ENCODE measurements at places on chromosomes 11 and 22.
A peak's percentile ranks its signal among the peaks of the same experiment; 100 is the strongest.

DNA sequence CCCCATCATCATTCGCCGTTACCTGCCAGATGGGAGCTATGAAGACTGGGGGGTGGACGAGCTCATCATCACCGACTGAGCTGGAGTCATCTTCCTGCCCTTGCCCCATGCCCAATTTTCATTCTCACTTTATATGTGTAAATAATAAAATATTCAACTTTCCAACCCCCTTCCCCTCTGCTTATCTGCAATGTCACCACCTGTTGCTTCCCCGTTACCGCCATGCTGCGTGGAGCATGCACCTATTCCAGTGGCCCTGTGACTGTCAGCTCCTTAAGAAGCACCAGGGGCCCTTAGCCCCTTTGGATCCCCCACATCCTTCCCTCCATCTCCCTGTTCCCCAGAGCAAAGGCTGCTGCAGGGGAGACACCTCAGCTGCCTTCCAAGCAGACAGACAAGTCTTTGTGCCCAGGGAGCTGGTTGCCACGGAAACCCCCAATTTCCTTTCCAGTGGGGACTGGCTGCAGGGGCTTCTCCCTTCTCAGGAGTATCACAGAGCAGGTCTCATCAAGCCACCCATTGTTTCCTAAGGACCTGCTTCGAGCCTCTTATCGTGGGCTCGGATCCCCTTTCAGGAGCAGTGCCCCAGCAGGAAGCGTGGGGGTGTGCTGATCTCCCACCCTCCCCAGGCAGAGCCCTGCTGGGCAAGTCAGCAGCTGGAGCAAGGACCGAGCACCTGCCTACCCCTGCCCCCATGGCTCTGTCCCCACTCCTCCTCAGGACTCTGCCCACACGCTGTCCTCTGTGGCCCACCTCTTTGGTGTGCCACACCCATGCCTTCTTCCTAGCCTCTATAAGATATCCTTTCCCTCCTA is 14.3 kb downstream of the POLR2F start:
- no peak for DNase-seq

GRCh38 chr11:60338053-60338452 is 11.0 kb downstream of the MS4A6E start:
- DNase-seq, result no peak

- peak; percentile 12 for DNase-seq
Observed at GRCh38 chr11:48055292-48056132, 75.2 kb downstream of the PTPRJ start.

GRCh38 chr11:117822074-117823033 is 2.2 kb downstream of the FXYD2 start:
- no peak for DNase-seq

DNA sequence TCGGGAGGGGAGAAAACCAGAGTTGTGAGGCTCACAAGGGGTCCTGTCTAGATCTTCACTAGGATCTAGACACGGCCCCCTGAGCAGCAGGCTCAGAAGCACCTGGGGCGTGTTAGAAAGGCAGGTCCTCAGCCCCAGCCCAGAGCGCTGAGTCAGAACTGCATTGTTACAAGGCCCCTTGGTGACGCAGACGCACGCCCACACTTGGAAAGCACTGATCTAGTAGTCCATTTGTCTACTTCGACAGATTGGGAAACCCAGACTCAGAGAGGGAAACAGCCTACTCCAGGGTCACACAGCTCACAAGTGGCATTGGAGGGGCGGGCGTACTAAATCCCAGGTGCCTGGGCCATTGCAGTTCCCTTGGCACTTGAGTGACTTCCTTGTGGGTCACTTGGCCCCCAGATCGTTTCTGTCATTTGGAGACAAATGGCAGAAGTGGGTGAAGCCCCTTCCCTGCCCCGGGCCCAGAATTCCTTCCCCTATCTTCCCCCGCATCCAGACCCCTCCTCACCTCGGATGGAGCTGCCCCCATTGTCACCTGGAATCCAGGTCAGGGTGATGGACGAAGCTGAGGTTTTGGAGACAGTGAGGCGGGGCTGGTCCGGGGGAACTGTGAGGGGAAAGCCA is 110.8 kb downstream of the CEP164 start:
- DNase-seq, result no peak

DNA sequence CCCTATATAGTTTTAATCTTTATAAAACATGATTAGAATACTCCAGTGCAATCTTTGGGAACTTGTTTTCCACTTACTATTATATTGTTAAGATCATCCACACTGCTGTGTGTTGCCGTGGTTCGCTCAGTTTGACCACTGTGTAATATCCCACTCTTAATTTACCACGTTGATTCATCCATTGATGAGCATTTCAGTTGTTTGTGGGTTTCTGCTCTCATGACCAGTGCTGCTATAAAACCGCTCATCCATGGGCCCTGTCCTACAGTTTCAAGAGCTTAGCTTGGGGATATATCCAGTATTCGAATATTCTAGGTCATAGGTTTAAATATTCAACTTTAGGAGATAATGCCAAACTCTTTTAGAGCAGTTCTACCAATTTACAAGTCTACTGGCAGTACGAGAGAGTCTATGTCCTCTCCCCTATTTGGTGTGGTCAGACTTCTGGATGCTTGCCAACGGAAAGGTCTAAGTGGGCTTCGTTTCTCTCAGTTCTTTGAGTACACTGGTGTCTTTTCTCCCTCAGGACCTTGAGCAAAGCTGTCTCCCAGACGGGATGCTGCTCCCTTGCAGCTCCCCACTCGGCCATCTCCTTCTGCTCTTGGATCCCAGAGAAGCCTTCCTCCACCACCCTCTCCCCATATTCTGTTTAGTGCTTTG is 94.9 kb upstream of the ALX4 start:
- no peak for DNase-seq

GRCh38 chr11:83054904-83055380 is 16.8 kb downstream of the RAB30 start:
- no peak for DNase-seq

GRCh38 chr11:92531065-92531739 is 306.6 kb downstream of the FAT3 start:
- DNase-seq, result no peak

DNA sequence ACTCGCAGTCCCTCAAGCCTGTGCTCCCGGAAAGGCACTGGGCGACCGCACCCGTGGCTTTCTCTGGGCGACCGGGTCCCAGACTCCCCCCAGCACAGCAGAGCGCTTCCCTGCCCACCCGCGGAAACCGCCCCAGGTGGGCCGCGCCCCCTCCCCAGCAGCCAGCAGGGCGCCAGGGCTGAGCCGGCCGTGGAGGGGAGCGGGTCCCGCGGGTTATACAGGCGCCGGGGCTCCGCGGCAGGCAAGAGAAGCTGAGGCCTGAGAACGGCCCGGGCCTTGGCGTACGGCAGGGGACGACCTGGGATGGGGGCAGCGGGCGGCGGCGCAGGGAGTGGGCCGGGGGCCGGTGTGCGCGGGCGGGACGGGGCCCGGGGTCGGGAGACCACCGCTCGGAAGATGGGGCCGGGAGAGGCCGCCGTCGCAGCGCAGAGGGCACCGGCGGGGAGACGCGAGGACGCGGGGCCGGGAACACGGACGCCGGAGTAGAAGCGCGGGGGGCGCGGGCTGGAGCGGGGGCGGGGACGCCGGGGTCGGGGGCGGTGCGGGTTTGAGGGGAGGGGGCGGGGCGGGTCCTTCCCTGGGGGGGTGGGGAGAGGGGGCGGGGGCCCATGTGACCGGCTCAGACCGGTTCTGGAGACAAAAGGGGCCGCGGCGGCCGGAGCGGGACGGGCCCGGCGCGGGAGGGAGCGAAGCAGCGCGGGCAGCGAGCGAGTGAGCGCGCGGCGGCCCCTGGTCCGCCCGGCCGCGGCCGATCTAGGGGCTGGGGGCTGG is at the start of gene MDK:
MDK (plus strand) TSS at position 622 of the 771 bp plus-strand sequence. CDS start 389 bp downstream, outside the sequence.
- DNase-seq, result no peak

DNA sequence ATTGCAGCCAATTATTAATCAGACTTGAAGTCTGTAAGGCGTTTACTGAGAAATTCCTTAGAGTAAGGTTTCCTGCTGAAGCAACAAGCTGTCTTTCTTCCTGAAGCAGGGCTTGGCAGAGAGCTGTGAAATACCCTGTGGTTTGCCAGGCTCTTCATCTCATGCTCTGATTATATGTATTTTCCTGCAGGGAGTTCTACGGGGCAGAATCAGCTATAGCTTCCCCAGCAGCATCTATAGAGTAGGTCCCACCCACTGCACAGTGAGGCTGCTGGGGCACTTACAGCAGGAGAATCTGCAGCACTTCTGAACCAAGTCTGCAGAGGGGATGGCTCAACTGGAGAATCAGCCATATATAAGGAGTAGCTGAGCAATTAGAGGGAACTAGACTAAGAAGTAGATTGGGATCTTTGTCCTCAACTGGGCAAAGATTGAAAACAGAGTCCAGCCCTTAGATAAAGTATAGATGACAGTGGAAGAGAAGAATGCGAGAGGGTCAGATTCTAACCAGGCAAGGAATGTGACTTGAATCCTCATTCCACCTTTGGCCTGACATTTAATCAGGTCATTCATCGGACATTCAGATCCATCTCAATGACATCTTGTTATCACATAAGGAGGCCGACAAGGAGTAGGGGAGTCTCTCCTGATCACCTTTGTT is 37.6 kb downstream of the CNTF start:
- DNase-seq, result no peak

DNA sequence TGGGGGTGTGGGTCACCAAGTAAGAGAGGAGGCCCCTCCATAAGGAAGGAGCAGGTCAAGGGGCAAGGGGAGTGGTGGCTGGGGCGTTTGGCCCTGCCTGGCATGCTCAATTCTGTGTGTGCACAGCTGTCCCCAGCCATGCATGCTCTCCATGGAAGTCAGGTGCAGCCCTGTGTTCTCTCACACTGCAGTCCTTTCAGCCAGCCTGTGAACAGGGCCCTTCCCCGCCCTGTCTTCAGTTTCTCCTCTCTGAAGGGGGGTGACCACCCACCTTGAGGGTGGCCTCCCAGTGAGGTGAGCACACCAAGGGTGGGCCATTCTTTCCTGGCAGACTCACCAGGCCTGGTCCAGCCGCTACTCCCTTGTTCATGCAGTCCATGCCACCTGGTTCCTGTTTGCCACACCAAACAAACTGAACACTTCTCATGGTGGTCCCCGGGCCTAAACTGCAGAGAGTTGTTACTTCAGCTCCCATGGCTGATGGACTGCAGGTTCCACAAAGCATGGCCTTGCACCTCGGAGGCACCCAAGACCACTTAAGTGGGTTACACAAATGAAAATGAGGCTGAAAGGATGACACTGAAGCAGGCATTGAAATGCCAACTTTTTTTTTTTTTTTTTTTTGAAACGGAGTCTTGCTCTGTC is 1.7 kb upstream of the CHCHD10 start:
- DNase-seq, result no peak

DNA sequence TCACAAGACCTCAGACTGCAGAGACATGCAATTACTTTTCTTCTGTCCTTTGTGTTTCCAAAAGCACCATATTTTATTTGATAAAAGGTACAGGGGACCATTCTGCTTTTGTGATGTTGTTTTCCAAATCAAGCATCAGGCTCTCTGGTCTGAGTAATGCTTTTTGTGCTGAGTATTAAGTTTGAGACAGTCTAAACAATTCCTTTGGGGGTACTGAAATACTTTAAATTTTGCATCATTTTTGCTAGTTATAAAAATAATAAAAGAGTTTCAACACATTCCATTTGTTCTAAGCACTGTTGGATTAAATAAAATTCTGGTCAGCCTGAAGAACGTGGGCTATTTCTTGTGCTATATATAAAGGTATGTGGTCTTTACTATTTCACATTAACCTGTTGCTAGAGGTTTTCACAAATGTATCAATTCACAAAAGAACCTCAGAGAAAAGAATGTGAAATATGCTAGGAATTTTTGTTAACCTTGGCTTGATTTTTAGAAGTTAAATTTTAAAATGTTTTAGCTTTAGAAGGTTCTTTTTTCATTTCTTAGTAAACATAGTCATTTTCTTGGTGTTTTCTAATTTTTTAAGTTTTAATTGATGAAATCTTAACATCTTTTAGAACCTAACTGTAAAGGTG is 61.6 kb downstream of the C22orf31 start:
- no peak for DNase-seq

DNA sequence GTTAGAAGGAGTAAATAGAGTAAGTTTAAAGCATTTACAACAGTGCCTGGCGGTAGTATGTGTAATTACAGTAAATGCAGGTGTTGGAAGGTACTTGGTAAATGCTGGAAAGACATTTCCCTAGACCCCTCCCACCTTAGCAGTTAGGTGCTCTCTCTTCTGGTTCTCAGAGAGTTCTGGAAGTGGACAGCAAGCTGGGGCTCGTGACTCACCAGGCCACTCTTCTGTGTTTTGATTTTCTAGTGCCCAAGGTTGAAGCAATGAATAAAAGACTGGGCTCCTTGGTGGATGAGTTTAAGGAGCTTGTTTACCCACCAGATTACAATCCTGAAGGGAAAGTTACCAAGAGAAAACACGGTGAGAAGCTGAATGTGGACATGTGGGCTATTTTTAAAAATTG is 27.6 kb downstream of the SNU13 start:
- DNase-seq, result no peak

GRCh38 chr22:22976033-22976922 is 88.7 kb downstream of the IGLL5 start:
- DNase-seq, result no peak

DNA sequence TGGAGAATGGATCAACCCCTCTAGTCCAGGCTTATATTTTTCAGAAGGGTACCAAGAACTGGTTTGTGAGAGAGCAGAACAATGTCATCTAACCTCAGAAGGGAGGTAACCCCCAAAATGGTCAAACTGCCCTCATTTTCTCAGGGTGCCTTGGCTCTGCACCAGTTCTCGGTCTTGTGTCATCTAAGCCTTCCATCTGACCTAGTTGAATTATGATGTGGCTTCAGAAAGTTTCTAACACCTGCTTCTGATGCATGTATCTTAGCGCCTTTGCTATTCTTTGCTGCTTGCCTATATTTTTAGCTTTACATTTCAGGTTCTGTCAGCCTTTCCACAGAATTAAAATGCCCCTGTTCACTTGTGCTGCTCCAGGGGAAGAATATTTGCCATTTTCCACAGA is 91.7 kb upstream of the E2F8 start:
- DNase-seq, result no peak

DNA sequence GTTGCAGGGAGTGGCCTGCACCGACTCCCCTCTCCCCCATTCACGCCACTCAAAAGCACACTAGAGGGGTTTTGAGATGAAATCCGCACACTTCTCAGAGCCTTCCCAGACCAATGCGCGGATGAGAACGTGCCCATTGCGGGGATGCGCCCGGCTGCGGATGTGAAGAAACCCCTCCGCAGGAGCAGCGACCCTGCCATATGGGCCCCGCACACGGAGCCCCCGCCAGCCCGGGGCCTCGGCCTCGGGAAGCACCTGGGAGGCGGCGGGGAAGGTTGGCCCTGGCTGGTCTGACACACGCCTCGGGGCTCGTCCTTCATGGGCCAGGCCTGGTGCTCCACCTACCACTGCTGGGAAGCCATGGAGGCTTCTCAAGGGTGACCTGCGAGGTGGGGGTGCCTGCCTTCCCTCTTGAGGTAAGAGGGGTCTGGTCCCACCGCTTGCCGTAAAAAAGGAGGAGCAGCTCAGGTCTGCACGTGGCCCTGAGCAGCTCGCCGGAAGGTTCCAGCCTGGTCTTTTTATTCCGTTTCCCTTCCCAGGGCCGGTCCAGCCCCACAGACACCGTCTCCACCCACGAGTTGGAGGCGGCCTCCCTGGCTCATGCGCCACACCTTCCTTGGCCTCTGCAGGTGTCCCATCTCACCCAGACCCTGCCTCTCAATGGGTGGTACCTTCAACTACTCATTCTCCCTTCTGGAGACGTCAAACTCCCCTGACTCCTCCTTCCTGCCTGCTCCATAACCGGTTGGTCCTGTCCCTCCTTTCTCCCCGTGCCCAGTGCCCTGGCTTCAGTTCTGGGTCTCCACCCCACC is 39.4 kb downstream of the TRMU start:
- DNase-seq, result no peak

Data from stimulated activated CD8-positive, alpha-beta memory T cell treated with anti-CD3 and anti-CD28 coated beads, Interleukin-4, amount 100 ng/mL, for 1 hour (primary cell).